ENCODE measurements at places on chromosomes 3 and 15. TPM values are rescaled to one million over a fixed set of nuclear protein-coding genes. Genes with fewer than 3 reads are reported as not detected.

GRCh38 chr15:25679964-25680685, 183.0 kb downstream of the ATP10A start:
- no peak for DNase-seq
- peaks cover 4% of the 10 kb centered on the region for H3K4me1 ChIP-seq
- H3K27me3 ChIP-seq: no peaks in the 10 kb centered on the region
- peaks cover 59% of the 10 kb centered on the region for H3K36me3 ChIP-seq

GRCh38 chr15:52220937-52221660, 29.9 kb upstream of the GNB5 start:
- peaks cover 24% of the 10 kb centered on the region for H3K4me1 ChIP-seq
- H3K36me3 ChIP-seq: no peaks in the 10 kb centered on the region
- DNase-seq: no peak
- H3K27me3 ChIP-seq: no peaks in the 10 kb centered on the region

DNA sequence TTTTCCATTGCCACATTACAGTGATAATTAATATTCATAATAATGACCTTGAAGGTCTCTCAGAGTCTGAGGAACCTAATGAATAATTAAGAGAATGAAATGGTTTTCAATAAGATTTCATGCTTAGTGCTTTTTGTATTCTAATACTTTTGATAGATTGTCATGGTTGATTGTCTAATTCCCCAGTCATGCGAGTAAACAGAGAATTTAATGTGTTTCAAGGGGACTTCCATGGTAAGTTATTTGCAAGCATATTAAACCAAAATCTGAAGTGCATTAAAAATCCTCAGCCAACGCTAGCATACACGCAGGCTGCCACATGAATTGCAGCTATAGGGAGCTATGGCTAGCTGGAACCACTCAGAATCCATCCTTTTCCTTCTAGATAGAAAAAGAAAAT, 18.9 kb upstream of the ANO10 start:
- peaks cover 5% of the 10 kb centered on the region for H3K4me1 ChIP-seq
- H3K27ac ChIP-seq: no peak overlapping the region
- H3K4me3 ChIP-seq: no peak overlapping the region
- peaks cover 9% of the 10 kb centered on the region for H3K27me3 ChIP-seq

ERC2 gene
- total RNA-seq: 0.19 TPM

GRCh38 chr3:168696051-168696450, 600.3 kb upstream of the GOLIM4 start:
- H3K27me3 ChIP-seq: no peaks in the 10 kb centered on the region
- no peaks in the 10 kb centered on the region for H3K4me1 ChIP-seq
- no peak for DNase-seq
- H3K27ac ChIP-seq: no peak overlapping the region
- no peak overlapping the region for H3K4me3 ChIP-seq

GRCh38 chr3:65582012-65582717, 456.6 kb downstream of the MAGI1 start:
- no peak overlapping the region for H3K27ac ChIP-seq
- no peaks in the 10 kb centered on the region for H3K36me3 ChIP-seq
- no peaks in the 10 kb centered on the region for H3K27me3 ChIP-seq
- H3K4me3 ChIP-seq: no peak overlapping the region
- no peak for DNase-seq

GRCh38 chr15:81363718-81364500, 10.1 kb downstream of the TMC3 start:
- peaks cover 3% of the 10 kb centered on the region for H3K27me3 ChIP-seq
- no peak overlapping the region for H3K4me3 ChIP-seq
- no peaks in the 10 kb centered on the region for H3K36me3 ChIP-seq
- H3K27ac ChIP-seq: no peak overlapping the region
- no peak for DNase-seq
- H3K4me1 ChIP-seq: no peaks in the 10 kb centered on the region

DNA sequence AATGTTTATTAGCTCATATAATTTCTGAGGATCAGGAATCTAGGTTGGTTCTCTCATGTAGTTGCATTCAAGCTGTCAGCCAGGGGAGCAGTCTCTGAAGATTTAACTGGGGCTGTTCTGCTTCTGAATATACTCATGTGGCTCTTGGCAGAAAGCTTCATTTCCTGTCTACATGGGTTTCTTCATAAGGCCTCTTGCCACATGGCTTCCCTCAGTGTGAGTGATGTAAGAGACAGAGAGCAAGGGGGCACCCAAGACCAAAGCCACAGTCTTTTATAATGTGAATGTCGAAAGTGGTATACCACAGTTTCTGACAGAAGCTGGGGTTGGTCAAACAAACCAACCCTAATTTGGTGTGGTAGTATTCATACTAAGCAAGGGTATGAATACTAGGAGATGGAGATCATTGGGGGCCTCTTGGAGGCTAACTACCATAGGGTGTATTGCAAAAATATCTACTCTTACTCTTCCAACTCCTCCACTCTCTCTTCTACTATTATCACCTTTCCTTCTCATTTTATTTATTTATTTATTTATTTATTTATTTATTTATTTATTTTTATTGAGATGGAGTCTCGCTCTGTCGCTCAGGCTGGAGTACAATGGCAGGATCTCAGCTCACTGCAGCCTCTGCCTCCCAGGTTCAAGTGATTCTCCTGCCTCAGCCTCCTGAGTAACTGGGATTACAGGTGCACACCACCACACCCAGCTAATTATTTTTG, 123.8 kb downstream of the B3GALNT1 start:
- peak; percentile 59 for DNase-seq
- no peak overlapping the region for H3K27ac ChIP-seq
- peaks cover 1% of the 10 kb centered on the region for H3K27me3 ChIP-seq
- no peak overlapping the region for H3K4me3 ChIP-seq

TRIM59 gene
- 31.8 TPM for total RNA-seq

GRCh38 chr15:99951511-99951910, 218.3 kb upstream of the LYSMD4 start:
- no peak overlapping the region for H3K4me3 ChIP-seq
- no peaks in the 10 kb centered on the region for H3K27me3 ChIP-seq
- H3K36me3 ChIP-seq: no peaks in the 10 kb centered on the region
- no peak for DNase-seq
- H3K4me1 ChIP-seq: no peaks in the 10 kb centered on the region

MYRIP gene
- total RNA-seq: not detected

DNA sequence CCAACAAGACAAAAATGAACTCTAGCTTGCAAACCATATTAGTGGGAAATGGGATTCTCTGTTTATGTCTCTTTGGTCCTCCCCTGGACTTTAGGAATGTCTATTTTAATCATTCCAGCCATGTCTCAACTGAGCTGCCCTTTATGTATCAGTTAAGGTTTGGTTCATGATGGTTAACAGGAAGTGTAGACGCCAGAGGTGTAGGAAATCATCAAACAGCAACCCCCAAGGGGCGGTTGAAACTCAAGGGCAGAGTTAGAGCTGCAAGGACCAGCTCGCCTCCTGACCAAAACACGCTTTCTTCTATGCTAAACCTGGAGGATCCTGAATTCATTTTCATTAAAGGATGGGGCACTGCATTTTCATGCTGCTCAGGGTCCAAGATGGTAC, 53.7 kb upstream of the HEG1 start:
- H3K36me3 ChIP-seq: peaks cover 2% of the 10 kb centered on the region
- H3K4me1 ChIP-seq: peaks cover 37% of the 10 kb centered on the region
- no peak overlapping the region for H3K27ac ChIP-seq
- DNase-seq: peak; percentile 42

DNA sequence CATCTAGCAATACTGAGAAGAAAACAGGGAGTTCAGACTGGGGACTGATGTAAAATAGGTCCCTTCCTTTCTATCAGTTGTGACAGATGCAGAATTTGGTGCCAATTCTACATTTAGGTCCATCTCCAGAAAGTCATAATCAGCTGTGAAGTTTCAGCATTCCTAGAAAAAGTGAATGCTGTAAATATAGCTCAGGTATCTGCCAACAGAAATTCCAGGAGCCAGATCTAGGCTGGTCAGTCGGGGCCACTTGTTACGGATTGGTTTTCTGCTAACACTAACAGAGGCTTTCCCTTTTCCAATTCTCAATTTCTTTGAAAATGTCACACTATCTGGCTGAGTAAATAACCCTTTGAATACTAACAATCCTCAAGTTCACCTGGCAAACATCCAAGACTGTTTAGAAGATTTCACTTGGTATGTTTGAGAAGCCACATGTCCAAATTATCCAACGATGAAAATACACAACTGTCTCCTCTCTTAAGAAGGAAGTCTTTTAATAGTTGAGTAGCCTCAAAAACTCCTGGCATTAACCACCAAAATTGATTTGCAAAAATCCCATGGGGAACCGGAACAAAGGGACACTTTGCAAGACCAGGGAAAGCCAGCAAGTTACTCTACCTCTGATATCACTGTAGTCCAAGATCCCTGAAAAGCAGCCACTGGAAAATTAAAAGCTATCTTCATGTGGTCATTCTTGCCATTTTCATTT, 222.3 kb downstream of the ZMAT3 start:
- DNase-seq: no peak
- no peaks in the 10 kb centered on the region for H3K4me1 ChIP-seq
- no peak overlapping the region for H3K27ac ChIP-seq
- no peak overlapping the region for H3K4me3 ChIP-seq
- H3K36me3 ChIP-seq: no peaks in the 10 kb centered on the region

DNA sequence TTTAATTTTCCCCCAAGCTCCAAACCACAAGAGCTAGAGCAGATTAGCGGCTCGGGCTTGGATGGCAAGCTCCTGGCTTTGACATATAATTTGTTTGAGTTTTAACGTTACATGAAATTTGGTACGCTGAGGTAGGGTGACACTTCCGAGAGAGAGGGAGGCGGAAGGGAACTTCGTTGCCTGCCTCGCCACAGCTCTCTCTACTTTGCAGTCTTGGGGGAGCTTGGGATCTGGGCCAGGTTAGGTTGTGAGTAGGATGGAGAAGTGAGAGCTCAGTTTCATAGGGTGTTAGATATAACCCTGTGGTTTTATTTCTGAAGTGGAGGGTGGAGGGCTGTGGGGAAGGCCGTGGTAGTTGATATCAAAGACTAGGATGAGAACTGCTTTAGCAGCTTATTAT, 39.7 kb downstream of the LRTM1 start:
- H3K27ac ChIP-seq: no peak overlapping the region
- no peak for DNase-seq
- H3K4me1 ChIP-seq: no peaks in the 10 kb centered on the region
- H3K36me3 ChIP-seq: no peaks in the 10 kb centered on the region
- H3K4me3 ChIP-seq: no peak overlapping the region

TCF12 gene
- 89.1 TPM for total RNA-seq

DNA sequence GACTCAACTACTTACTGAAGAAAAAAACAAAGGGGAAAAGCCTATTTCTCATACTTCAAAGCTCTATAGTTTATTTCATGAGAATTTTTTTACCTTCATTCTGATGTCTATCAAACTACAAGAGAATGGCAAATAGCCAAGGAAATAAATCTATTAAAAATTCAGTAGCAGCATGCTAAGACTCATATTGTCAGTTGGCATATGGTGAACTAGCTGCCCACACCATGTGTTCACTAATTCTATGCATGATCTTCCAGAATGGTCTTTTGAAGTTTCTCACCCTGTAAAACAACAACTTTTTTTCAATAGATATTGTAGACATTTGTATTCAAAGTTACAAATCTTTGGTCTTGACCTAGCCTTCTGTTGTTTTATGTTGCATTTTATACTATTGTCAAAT, 386.2 kb downstream of the RSL24D1 start:
- no peak overlapping the region for H3K4me3 ChIP-seq
- no peak overlapping the region for H3K27ac ChIP-seq
- no peak for DNase-seq
- no peaks in the 10 kb centered on the region for H3K27me3 ChIP-seq
- H3K4me1 ChIP-seq: no peaks in the 10 kb centered on the region

DNA sequence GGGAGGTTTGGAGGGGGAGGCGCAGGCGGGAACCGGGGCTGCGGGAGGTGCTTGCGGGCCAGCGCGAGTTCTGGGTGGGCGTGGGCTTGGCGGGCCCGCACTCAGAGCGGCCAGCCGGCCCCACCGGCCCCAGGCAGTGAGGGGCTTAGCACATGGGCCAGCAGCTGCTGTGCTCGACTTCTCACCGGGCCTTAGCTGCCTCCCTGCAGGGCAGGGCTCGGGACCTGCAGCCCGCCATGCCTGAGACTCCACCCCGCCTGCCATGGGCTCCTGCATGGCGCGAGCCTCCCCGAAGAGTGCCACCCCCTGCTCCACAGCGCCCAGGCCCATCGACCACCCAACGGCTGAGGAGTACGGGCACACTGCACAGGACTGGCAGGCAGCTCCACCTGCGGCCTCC, 98.6 kb upstream of the IGF1R start:
- H3K27ac ChIP-seq: no peak overlapping the region
- no peak overlapping the region for H3K4me3 ChIP-seq
- H3K36me3 ChIP-seq: peaks cover 2% of the 10 kb centered on the region
- DNase-seq: no peak
- H3K4me1 ChIP-seq: peaks cover 14% of the 10 kb centered on the region

SEMA3B gene
- total RNA-seq: 0.45 TPM

DNA sequence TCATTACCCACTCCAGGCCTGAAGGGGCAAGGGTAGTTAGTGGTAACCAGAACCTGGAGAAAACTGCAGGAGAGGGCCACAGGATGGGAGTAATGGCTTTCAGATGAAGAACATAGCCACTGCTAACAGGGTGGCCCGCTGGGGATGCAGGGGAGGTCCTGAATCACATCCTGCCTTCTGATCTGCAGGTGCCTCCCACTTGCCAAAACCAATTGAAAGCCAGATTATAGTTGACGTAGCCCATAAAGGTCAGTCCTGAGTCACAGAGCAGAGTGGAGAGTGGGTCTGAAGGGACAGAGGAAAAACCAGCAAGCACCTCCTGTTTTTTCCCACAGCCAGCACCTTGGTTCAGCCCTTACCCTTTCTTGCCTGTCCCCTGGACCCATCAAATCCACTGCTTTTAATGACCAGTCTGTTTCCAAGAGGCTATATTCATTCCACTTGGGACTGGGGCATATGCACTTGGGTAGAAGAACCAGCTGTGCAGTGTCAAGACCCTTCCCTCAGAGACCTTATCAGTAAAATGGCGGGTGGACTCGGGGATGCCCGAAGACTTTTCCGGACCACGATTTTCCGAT, 646 bp upstream of the SLC35G2 start:
- H3K4me3 ChIP-seq: peak overlapping the region; percentile 87
- H3K27me3 ChIP-seq: peaks cover 38% of the 10 kb centered on the region
- peak; percentile 72 for DNase-seq
- H3K36me3 ChIP-seq: peaks cover 2% of the 10 kb centered on the region
- H3K4me1 ChIP-seq: peaks cover 21% of the 10 kb centered on the region
- peak overlapping the region; percentile 81 for H3K27ac ChIP-seq
